NCI-H1694 treated with DMSO at 0.1 percent for 48 hours (cell line): ENCODE measurements at places on chromosomes 5 and 9.

- DNase-seq: no peak
Observed at GRCh38 chr9:134766587-134766986, 114.0 kb upstream of the FCN2 start.

- DNase-seq: no peak
Observed at GRCh38 chr9:124708633-124709291, 62.3 kb downstream of the NR6A1 start.

DNA sequence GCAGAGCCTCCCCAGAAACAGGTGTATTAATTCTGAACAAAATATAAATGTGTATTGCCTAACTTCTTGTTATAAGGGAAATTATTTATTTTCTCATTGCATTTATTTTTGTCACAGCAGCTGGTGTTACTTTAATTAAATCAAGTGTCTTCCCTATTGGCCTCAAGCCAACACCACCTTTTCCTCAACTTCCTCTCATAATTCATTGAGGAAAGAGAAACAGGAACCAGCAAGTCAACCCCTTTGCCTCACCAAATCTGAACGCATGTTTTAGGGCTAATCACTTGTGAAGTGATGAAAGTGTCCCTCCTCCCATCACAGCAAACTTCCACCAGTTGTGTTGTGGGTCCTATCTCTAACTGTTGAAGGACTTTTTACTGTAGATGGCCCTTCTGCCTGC is 73.1 kb downstream of the DIRAS2 start:
- DNase-seq: no peak

GRCh38 chr9:91416096-91416712 is 7.4 kb downstream of the NFIL3 start:
- no peak for DNase-seq

DNA sequence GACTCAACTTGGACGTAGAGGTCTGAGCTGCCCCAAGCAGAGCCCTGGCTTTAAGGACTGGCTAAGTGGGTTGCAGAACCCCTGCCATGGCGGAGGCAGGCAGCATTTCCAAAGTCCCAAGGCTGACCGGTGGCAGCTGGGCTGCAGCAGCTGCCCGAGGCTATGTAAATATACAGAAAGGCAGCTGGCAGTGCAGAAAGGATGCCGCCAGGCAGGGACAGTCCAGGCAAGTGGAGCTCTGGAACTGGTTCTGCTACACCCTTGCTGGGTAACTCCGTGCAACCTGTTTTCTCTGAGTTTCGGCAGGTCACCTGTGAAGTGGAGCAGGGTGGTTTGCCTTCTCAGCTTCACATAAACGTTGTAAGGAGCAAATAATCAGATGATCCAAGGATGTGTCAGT is 46.0 kb downstream of the SHB start:
- no peak for DNase-seq

DNA sequence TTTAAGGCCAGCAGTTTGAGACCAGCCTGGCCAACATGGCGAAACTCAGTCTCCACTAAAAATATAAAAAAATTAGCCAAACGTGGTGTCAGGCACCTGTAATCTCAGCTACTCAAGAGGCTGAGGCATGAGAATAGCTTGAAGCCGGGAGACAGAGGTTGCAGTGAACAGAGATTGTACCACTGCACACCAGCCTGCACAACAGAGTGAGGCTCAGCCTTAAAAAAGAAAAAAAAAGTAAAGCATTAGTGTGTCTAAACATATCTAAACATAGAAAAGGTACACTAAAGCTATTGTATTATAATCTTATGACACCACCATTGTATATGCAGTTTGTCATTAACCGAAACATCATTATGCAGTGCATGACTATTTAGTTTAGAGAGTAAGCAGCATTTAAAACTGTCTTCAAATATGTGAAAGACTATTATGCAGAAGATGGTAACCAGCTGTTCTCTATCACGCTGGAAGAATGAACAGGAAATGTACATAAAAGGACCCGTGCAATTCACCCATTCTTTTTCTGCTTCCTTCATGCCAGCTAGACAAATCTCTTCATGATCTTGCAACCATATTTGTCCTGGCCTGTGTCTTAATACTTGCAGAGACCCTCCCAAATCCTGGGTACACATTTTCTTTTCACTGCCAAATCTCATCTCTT is 58.6 kb downstream of the ITGA1 start:
- DNase-seq: no peak

- peak; percentile 98 for DNase-seq
Observed at GRCh38 chr5:19855453-19855852, 132.5 kb downstream of the CDH18 start.

DNA sequence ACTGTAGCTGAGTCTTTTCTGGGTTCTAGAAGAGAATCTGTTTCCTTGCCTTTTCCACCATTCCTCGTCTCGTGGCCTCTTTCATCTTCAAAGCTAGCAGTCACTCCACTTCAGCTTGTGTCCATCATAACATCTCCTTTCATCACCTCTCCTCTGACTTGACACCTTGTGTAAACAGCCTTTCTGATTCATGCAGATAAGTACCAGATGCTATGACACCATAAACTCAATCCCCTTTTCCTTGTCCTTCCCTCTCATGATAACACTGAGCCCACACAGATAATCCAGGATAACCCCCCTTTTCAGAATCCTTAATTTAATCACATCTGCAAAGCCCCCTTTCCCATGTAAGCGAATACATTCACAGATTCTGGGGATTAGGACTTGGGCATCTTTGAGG is 95.5 kb downstream of the SNX24 start:
- no peak for DNase-seq

DNA sequence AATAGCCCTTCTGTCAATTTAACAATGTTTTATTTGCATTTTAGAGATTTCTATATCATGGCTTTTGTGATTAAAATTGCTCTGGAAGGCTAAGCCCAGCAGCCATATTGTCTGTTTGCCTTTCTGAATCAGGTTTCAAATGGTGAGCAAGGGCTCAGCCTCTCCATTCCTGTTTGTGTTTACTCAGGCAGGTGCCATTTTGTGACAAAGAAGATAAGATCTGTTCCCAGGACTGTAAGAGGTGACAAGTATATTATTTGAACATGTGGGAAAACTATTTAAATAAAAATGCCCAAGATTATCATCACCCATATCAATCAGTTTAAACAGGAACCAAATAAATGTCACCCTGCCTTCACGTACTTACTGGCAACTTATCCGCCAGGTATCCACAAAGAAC is 641.3 kb upstream of the KLF4 start:
- no peak for DNase-seq

DNA sequence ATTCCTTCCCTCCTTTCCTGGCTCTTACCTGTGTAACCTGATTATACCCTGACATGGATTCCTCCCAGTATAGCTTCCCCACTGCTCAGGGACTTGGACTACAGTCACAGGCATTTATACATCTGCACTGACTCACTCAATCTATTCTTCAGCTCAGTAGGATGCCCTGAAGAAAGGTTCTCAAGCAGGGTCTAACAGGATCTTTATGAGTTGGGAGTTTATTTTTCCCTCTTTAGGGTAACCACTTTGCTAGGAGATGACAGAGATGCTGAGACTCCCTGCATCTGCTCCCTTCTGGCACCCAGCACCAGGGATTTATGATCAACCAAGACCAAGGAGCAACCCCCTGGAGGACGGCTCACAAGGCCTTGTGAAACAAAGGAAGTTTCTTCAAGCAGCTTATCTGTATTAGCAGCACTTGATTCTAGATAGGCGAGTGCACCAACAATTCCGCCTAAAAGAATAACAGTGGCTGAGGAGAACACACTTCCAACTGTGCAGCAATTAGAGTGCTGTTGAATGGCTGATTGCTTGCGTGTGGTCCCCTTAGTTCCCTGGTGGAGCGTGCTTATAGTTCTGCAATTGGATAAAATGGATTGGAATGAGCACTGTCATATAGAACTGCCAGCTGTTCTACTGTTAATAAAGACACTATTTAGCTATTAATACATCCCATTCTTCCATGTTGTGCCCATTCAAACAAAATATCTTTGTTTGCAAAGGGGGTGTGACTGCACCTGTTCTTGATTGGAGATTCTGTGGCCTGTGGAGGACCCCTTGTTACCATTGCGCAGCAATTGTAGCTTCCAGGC is 482.6 kb downstream of the ZNF608 start:
- no peak for DNase-seq

- peak; percentile 1 for DNase-seq
Observed at GRCh38 chr5:33936381-33937016, at the start of gene RXFP3. TSS of gene RXFP3 (plus strand) at chr5:33936386. CDS start at chr5:33936741, 355 bp downstream.

GRCh38 chr9:129946246-129946995 is 96.6 kb downstream of the FNBP1 start:
- no peak for DNase-seq

DNA sequence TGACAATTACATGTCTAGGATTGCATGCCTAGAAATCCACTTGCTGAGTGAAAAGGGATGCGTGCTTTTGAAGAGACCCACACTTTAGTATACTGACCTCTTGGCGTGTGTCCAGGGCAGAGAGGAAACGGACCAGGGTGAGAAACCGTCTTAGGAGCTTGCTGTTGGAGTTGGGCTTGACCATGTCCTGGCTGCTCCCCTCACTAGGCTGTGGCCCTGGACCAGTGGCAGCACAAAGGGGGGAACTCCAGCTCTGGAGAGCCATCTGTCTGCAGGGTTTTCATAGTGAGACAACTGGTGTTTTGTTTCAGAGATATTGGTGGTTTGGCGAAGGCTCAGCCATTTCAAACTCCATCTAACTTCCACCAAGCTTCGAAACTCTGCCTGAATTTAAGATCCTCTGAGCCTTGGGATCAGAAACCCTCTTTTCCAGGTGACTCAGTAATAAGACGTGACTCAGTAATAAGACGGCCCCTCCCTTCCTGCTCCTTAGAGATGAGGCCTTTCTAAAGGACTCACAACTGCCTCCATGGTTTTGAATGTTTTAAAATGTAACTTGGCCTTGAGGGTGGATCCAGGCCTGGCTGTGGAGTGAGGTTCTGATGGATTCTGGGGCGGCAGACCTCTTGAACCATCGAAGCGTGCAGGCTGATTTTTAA is 165.8 kb downstream of the MELK start:
- no peak for DNase-seq
